ENCODE measurements at places on chromosomes 11 and 22. TPM values are rescaled to one million over a fixed set of nuclear protein-coding genes. Genes with fewer than 3 reads are reported as not detected.

The TMEM121B gene
- polyA plus RNA-seq: 1.1 TPM

The ZBED4 gene
- polyA plus RNA-seq: 13.3 TPM

The GRAP2 gene
- polyA plus RNA-seq: 1.8 TPM

DNA sequence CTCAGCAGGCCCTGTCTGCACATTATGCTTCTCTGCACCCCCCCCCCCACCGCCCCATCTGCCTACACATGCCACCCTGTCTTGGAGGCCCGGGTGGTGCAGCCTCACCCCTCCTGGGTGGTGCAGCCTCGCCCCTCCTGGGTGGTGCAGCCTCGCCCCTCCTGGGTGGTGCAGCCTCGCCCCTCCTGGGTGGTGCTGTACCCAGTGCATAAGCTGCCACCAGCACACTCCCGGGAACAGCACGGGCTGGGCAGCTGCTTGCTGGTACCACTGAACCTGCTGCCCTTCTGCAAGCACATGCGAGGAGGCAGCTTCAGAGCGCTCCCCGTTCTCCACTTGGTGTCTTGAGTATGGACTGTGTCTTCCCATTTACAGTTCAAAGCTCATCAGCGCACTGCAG, 69.3 kb downstream of the NCAPD3 start:
- no peak for DNase-seq

GRCh38 chr11:1150769-1151365, 6.9 kb upstream of the MUC5AC start:
- DNase-seq: peak; percentile 41

The GDPD4 gene
- 5.1 TPM for polyA plus RNA-seq

GRCh38 chr11:80779905-80780605, 1339.2 kb upstream of the TENM4 start:
- DNase-seq: peak; percentile 17

DNA sequence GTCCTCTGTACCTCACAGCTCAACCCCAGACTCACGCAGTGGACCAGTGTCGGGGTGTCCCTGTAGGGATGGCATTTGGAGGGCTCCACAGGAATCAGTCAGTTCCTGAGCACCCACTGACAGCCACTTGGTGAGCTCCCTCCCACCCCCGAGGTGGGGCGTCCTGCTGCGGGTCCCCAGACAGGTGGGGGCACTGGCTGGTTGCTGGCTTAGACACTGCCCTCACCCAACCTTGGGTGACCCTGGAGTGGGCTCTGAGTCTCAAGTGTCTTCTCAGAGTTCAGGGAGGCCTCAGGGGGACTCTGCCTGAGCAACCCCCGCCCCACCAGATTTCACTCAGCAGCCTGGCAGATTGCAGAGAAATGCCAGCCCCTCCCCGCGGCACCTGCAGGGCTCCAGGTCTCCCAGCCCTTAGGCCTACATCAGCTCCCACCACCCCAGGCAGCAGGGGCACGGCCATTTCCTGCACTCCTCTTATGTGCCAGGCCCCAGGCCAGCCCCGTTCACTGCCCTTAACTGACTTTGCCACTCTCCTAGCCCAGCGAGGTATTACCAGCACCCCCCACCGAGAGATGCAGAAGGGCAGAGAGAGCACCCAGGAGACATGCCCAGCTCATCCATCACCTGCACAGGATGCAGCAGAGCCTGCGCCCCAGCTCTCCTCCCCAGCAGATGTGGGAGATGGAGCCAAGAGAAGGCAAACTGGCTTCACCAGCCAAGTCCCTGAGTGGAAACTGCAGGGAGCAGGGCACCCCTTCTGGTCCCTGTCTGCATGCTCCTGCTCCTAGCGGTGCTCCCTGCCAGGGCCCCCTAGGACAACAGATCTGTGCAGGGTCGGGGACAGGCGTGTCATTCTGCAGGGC, 2.4 kb downstream of the PRR5 start:
- DNase-seq: no peak

DNA sequence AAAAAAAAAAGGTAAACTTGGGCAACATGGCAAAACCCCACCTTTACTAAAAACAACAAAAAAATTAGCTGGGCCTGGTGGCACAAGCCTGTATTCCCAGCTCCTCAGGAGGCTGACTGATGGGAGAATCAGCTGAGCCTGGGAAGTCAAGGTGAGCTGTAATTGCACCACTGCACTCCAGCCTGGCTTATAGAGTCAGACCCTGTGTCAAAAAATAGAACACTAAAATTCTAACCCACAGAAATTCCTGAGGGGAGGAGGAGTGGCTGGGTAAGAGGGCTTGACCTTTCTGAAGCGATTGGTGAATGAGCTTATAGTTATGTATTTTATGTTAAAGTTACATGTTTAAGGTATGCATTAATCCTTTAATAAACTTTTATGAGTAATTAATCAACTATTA, 53.3 kb downstream of the FAT3 start:
- no peak for DNase-seq

DNA sequence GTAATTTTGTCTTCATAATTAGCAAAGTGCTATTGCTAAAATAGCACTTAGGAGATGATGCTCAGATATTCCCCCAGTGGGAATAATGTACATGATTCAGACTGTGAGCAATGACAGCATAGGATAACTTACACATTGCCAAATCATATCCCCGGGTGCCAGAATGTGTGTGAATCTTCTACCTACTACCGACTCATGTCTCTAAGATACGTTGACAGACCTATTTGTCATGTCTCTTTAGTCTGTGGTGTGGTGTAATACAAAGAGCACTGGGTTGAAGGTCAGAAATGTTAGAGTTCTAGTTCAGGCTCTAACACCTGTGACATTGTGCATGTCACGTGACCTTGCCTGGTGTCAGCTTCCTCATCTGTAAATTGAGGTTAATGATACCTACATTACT, 31.0 kb upstream of the PICALM start:
- peak; percentile 75 for DNase-seq

DNA sequence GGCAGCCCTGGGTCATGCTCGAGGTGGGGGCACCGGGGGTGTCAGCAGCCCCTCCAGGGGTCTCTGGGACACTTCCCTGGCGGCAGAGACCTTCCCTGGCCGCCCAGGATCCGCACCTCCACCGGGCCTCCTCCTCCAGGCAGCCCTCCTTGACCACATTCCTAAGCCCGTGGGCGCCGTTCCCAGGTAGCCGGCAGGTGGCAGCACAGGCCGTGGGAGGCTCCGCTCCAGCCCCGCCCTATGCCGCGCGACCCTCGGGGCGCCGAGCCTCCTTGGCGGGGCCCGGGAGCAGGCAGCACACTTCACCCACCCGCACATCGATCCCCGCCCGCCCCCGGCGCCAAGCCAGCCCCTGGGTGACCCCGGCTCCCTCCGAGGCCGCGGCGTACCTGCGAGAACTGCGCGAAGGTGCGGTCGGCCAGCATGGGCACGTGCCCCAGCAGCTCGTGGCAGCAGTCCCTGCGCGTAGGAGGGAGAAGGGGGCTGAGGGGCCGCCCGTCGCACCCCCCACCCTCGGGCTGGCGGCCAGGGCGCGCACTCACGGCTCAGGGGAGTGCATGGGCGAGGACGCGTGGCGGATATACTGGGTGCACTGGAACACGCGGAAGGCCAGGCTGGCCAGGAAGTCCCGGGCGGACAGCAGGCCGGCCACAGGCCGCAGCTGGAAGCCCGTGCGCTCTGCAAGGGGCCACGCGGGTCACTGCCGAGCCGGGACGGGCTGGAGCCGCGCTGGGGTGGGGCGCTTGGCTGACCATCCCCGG, 5.3 kb upstream of the INS start:
- no peak for DNase-seq
